ENCODE measurements at places on chromosomes 6 and 20.
A peak's percentile ranks its signal among the peaks of the same experiment; 100 is the strongest.

GRCh38 chr6:157699777-157700636 is 123.0 kb upstream of the SNX9 start:
- no peak for DNase-seq

GRCh38 chr6:34580707-34581560 is 24.8 kb upstream of the SPDEF start:
- no peak for DNase-seq

GRCh38 chr6:150091476-150091875 is 22.6 kb upstream of the ULBP3 start:
- DNase-seq = no peak

GRCh38 chr20:1897965-1898464 is 2.8 kb downstream of the SIRPA start:
- peak; percentile 77 for DNase-seq

DNA sequence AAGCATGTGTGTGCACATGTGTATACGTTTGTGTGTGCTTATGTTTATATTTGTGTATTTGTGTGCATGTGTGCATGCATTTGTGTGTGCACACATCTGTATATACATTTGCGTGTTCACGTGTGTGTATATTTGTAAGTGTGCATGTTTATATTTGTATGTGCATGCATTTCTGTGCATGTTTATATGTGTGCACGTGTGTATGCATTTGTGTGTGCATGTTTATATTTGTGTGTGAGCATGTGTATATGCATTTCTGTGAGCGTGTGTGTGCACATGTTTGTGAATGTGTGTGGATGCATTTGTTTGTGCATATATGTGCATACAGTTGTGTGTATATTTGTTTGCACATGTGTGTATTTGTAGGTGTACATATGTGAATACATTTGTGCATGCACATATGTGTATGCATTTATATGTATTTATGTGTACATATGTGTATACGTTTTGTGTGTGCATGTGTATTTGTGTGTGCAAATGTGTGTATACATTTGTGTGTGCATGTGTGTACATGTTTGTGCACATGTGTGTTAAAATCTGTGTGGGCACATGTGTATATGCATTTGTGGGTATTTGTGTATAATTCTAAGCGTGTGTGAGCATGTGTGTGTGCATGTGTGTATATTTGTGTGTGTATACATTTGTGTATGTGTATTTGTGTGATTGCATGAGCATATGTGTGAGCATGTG is 140.4 kb upstream of the AFDN start:
- DNase-seq = no peak

GRCh38 chr6:8468552-8469356 is 33.4 kb upstream of the SLC35B3 start:
- no peak for DNase-seq

DNA sequence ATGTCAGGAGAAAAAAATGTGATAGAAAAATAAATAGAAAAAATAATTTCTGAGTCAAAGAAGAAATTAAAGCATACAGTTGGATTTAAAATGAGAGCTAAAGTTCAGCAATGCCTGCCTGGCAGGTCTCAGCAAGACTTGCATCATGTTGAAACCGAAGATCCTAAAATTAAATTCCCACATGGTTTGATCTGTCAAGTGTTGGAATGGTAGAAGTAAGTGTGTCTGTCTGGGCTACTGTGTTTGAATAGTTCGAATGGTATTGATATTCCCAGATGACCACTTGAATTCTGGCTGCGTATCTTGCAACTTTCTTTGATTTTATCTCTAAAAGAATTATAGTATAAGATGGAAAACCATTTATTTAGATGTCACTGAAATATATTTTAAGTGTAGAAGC is 1349.6 kb downstream of the EPHA7 start:
- no peak for DNase-seq

DNA sequence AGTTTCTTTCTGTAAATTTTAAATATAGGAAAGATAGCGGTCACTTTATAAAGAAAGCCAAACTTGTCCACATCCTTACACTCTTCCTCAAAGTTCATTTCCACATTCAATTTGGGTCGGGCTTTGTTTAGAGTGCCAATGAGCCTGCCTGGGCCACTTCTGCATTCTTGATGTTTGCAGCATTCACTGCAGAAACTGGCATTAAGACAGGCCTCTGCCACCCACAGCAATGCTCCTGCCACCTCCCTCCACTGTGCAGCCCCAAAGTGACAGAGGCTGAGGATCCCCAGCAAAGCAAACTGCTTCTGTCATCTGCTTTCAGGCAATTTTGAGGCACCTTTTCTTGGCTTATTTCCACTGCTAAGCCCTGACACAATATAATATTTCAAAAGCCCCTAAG is 61.2 kb downstream of the TNFAIP3 start:
- DNase-seq = no peak

- DNase-seq = no peak
Measured at GRCh38 chr6:37061157-37061804, 55.8 kb downstream of the FGD2 start.

- no peak for DNase-seq
Measured at GRCh38 chr6:54191461-54191860, 80.2 kb downstream of the MLIP start.

DNA sequence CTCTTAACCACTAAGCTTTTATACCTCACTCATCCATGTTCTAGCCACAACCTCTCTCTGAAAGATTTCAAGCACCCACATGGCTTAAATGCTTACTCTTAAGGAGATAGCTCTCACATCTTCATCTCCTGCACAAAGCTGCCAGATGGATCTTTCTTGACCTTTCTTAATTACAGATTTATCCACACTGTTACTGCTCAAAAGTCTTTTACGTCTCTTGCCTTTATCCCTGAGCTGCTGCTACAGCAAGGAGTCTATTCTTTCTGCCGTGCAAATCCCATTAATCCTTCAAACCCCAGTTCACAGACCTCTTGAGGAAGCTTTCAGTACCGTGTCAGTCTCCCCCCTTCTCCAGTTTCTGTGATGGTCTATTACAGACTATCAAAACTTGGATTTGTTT is 54.6 kb downstream of the B4GALT5 start:
- no peak for DNase-seq

- no peak for DNase-seq
Measured at GRCh38 chr20:19943061-19943521, 74.1 kb upstream of the NAA20 start.

DNA sequence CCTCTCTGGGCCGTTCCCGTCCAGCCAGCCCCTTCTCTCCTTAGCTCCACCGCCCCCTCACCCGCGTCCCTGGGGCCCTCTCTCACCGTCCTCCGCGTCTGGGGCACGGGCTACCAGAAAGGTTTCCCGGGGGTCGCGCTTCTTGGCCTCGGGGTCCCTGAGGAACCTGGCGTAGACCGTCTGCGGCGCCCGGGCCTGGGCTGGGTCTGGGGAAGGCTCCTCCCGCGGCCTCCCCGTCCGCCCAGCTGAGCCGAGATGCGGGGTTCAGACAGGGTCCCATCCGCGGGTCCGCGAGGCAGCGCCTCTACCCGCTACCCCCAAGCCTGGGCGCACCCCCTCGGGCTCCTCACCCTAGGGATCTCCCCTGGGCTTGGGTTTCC is 1.1 kb downstream of the TULP1 start:
- peak; percentile 20 for DNase-seq

DNA sequence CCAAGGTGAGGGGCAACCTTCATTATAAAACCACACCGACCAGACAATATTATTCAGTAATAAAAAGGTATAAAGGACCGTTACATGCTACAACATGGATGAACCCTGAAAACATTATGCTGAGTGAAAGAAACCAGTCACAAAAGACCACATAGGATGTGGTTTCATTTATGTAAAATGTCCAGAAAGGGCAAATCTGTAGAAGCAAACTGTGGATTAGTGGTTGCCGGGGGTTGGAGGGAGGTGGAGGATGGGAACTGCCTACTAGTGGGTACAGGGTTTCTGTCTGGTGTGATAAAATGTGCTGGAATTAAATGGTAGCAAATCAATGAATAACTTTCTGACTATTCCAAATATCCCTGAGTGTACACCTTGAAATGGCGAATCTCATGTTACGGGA is 10.2 kb upstream of the PRND start:
- no peak for DNase-seq

GRCh38 chr6:158516098-158516497 is 43.8 kb upstream of the TMEM181 start:
- DNase-seq = no peak

DNA sequence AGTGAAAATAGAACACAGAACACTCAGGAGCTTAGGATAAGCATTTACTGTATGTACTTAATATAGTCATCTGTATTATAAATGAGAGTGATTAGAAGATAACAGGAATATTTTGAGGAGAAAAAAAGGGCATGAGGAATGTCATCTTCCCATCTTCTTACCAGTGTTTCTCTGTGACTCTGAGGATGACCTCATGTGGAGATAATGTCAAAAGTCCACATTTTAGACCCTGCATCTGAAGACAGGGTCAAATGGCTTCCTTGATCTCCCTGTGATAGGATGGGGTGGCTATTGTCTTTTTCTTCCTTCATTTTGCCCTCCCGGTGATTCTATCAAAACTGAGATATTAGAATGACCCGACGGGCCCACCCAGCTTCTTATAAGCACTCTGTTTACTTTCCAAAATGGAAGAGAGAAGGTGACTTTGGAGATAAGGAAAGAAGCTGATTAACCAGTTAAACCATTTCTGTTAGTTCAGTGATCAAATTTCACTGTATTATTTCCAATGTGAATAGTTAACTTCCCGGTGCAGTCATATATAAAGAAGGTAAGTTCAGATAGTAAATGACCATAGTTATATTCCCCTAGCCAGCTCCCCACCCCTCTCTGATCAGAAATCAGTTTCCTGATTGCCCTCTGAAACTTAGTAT is 115.7 kb upstream of the SALL4 start:
- DNase-seq = no peak

GRCh38 chr6:105304825-105305224 is 98.1 kb downstream of the PREP start:
- no peak for DNase-seq

DNA sequence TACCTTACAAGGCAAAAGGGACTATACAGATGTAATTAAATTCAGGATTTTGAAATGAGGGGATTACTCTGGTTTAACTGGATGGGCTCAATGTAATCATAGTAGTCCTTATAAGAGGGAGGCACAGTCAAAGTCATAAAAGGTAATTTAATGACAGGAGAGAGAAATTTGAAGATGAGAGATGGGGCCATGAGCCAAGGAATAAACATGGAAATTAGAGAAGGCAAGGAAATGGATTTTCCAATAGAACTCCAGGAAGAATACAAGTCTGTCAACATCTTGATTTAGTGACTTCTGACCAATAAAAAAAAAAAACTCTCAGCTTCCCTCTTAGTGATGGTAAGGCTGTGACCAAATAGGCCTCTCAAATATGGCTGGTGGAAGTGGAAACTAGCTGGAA is 101.9 kb upstream of the BEND3 start:
- DNase-seq = no peak

DNA sequence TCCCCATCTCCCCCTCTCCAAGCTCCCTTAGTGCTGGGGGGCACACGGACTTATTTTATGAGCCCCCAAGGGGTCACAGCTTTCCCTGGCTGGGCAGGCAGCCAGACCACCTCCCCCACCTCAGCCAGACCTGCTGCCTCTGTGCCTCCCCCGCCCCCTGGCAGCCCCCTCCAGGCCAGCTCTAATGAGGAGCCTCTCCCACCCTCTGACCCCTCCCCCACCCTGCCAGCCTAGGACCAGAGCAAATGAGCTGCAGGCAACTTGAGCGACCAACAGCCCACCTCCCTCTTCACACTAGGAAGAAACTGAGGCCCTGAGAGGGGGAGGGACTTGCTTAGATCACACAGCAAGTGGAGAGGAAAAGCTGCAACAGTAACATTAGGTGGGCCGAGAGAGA is 1.9 kb downstream of the GDF5 start:
- no peak for DNase-seq

GRCh38 chr6:88360203-88360797 is 194.2 kb upstream of the CNR1 start:
- no peak for DNase-seq

GRCh38 chr20:50257860-50258259 is 67.2 kb downstream of the CEBPB start:
- no peak for DNase-seq

DNA sequence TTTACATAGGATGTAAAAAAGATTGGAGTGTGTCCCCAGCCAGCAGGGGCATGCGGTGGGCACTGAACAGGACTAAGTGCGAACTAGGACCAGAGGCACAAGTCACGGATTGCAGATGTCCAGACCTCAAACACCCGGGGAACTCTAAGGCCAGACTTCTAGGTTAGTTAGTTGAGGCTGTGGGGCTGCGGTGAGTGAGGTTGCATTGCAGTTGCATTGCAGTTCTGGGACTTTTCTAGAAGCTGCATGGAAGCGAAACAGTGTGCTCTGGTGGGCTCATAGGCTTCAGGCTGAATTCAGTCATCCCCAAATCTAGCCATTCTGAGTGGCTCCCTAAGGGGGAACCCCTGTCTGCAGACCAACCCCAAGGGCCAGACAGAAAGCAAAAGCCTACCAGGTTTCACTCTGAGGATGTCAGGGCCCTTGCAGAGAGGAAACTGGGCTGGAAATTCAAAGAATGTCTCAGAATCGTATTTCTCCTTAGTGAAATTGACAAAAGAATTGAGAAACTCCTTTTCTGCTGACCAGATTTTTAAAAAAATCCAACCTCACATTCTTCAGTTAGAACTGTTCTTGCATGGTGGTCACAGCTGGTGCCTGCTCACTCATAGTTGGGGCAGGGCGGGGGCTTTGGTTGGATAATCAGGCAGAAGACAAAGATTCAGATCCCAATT is 182.8 kb downstream of the ZDHHC14 start:
- DNase-seq = peak; percentile 80

- DNase-seq = peak; percentile 58
Measured at GRCh38 chr6:26571592-26572296, 25.0 kb upstream of the ABT1 start.

DNA sequence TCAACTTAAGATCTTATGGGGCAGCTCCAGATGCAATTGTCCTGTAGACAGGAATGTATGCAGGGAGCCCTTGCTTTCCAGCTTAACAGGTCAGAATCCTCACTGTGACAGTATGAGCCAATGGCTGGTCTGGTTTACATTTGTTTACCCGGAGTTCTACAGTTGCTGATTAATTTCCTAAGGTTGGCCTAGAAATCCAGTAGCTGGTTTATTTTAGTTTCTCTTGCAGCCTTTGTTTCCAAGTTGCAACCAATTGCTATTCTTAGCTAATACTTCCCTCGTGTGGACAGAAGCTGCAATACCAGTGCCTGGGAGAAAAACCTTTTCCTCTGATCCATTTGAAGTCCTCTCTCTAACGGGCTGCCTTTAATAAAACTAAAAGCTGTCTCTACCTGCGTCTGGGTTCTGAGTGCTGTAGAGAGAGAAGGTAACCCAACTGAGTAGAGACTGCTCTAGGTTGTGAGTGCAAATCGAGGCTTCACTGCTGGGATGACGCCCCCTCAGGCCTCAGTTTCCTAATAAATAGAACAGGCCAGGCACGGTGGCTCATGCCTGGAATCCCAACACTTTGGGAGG is 45.9 kb downstream of the ZNF217 start:
- DNase-seq = peak; percentile 73

- no peak for DNase-seq
Measured at GRCh38 chr20:46694484-46694883, 5.2 kb upstream of the TP53RK start.

- DNase-seq = peak; percentile 77
Measured at GRCh38 chr6:44058617-44059358, 68.5 kb downstream of the MRPL14 start.

GRCh38 chr6:111072801-111073360 is 14.4 kb upstream of the SLC16A10 start:
- DNase-seq = no peak

Measured in GM13977 (cell line).